ENCODE measurements at places on chromosomes 7 and 10.

- no peak for DNase-seq
Measured at GRCh38 chr7:116569737-116570136, 44.9 kb downstream of the CAV1 start.

- DNase-seq = no peak
Measured at GRCh38 chr10:75486591-75486990, 55.2 kb downstream of the LRMDA start.

GRCh38 chr10:24467605-24468004 is 256.1 kb downstream of the ARHGAP21 start:
- no peak for DNase-seq

GRCh38 chr10:33739031-33739430 is 404.6 kb upstream of the NRP1 start:
- no peak for DNase-seq

DNA sequence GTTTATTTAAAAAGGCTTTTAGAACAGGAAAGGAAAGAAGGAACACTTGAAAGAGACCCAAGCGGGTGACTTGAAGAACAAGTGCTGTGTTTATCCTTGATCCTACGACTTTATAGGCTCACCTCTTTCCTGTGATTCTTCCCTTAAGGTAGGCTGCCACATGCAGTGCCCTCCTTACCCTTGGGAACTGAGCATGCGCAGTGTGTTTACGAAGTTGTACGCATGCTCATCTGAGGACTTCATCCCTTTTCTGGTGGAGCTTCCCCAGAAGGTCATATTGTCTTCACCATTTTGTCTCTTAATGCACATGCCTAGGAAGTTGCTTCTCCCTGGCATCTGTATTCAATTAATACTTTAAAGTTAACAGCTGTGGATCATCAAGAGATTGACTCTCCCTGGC is 49.9 kb upstream of the VOPP1 start:
- DNase-seq = no peak

GRCh38 chr10:131820626-131821025 is 80.2 kb upstream of the PPP2R2D start:
- no peak for DNase-seq

Measured in cerebellar cortex (tissue), 1 donor.